Stimulated activated CD4-positive, alpha-beta T cell treated with anti-CD3 and anti-CD28 coated beads, TNF-alpha, amount 100 ng/mL, for 1 hour (primary cell): ENCODE measurements at places on chromosomes 11 and 22.

DNA sequence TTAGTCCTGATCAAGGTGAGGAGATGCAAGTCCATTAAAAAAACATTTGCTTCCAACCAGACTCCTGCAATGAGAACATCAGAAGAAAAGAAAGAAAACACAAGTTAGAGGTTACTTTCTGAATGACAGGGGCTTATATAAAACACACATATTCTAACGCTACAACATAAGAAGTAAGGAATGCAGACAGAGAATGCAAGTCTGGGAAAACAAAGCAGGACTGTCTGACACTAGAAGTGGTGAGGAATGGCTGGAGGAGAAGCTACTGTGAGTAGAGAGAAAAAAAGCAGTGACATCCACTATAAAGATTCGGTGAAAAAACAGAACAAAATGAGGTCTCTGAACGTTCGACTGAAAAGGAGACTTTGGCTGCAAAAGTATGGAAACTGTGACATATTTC, 12.3 kb downstream of the TMEM216 start:
- no peak for DNase-seq

DNA sequence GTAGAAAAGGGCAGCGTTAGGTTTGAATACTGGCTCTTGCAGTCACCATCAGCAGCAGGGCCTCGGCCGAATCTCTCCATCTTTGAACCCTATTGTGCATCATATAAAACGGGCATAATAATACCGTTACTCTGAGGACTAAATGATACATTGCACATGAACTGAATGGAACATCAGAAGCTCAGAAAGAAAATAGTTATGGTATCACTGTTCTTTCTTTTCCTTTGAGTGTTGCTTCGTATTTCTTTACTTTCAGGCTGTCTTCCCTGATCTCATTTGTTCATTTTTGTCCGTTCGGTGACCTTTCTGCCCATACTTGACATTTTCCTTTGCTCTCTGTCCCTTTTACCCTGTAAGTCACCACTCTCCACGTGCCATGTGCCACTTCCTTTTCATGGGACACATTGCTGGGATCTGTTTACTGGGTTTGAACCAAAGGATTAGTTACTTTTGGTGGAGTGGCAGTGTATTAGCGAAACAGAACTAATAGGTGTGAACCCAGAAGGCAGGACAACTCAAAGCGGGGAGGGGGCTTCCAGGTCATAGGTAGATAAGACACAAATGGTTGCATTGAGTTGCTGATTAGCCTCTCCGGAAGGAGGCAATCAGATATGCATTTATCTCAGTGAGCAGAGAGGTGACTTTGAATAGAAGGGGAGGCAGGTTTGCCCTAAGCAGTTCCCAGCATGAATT, 717 bp upstream of the ZNF202 start:
- no peak for DNase-seq

DNA sequence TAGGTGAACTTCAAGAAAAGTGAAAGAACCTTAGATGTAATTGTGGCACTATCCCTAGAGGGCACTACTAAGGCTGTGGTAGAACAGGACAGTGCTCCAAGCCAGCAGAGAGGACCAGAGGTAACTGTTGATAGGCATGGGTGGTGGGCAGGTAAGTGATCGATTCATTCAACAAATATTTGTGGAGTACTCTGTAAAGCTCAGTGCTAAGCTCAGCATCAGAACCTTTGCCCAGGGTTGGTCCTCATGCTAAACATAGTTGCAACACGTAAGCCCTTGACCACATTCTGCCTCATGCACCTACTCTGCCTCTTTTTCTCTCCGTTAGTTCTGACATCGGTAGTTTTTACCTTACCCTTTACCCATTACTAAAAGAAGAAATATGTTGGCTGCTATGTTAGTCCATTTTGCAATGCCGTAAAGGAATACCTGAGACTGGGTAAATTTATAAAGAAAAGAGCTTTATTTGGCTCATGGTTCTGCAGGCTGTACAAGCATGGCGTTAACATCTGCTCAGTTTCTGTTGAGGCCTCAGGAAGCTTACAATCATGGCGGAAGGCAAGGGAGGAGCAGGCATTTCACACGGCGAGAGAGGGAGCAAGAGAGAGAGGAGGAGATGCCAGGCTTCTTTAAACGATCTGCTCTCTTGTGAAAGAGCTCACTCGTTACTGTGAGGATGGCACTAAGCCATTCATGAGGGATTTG, 18.4 kb upstream of the NNMT start:
- DNase-seq, result no peak

- no peak for DNase-seq
These were observed 47.2 kb downstream of the CCDC83 start for GRCh38 chr11:85902353-85902752.
